ENCODE measurements at places on chromosomes 16 and 17.

- no peak for DNase-seq
Observed at GRCh38 chr17:16439811-16440351, 24.5 kb downstream of the TRPV2 start.

- no peak for DNase-seq
Observed at GRCh38 chr17:73639932-73640331, 4.3 kb downstream of the SDK2 start.

DNA sequence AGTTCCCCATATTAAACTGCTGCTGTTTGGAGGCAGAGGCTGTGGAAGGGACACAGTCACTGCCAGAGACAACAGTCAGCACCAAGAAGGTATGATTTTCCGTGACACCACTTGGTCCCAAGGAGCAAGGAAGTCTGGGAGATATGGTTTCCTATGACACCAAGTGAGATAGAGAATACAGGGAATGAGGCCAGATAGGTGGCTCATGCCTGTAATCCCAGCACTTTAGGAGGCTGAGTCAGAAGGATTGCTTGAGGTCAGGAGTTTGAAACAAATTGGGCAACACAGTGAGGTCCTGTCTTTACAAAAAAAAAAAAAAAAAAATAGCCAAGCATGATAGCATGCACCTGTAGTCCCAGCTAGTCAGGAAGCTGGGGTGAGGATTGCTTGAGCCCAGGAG lies 90.8 kb downstream of the ABCC12 start:
- DNase-seq, result peak; percentile 78

DNA sequence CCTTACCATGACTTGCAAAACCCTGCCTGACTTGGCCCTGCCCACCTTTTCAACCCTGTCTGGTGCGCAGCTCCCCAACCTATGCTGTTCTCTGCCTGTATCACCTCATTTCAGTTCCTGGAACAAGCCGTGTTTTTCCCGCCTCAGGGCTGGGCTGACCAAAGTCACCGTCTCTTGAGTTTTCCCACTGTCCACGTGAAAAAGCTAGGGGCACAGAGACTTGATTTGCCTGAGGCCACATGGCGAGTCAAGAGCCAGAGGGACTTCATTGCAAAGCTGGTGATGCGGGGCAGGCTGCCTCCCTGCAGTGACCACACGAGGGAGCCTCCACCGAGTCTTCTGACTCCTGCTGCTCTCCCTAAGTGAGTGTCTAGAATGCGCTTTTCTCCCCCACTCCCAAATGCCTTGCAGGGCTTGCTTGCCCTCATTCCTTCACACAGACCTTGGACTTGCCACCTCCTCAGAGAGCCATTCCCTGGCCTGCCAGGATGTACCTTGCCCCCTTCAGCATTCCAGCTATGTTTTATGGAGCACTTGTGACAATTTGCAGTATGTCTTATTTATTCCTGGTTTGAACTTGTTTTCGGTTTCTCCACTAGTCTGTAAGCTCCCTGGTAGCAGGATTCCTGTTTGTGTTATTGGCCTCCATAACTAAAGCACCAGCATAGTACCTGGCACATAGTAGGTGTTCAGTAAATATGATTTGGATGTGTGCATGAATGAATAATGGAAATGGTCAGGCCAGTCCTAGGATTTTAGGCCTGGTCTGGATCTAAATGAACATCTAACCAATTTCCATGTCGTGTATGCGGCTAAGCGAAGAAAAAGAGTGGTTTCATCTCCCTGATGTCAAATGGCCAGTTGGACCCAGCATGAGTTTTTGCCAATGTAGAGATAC lies 252.3 kb downstream of the SNX29 start:
- peak; percentile 67 for DNase-seq

- DNase-seq, result peak; percentile 26
Observed at GRCh38 chr17:33436321-33436720, 143.2 kb upstream of the ASIC2 start.

DNA sequence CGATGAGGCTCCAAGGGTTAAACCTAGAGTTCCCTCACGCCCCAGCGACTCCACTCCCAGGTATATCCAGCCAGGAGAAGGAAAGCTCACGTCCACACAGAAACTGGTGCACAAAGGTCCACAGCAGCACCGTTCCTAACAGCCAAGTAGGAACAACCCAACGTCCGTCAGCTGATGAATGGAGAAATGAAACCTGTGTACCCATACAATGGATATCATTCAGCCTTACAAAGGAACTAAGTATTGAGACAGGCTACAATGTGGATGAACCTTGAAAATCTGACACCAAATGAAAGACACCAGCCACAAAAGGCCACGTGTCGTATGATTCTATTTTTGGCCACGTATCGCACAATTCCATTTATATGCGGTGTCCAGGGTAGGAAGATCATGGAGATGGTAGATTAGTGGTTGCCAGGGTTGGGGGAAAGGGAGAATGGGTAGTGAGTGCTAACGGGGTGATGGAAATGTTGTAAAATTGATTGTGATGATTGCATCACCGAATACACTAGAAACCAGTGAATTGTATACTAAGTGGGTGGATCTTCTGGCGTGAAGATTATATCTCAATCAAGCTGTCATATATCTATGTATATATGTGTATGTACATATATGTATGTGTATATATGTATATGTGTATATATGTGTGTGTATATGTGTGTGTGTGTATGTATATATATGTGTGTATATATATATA lies 30.1 kb downstream of the NLRC3 start:
- no peak for DNase-seq

- no peak for DNase-seq
Observed at GRCh38 chr17:51200295-51200694, 34.1 kb downstream of the NME2 start.

DNA sequence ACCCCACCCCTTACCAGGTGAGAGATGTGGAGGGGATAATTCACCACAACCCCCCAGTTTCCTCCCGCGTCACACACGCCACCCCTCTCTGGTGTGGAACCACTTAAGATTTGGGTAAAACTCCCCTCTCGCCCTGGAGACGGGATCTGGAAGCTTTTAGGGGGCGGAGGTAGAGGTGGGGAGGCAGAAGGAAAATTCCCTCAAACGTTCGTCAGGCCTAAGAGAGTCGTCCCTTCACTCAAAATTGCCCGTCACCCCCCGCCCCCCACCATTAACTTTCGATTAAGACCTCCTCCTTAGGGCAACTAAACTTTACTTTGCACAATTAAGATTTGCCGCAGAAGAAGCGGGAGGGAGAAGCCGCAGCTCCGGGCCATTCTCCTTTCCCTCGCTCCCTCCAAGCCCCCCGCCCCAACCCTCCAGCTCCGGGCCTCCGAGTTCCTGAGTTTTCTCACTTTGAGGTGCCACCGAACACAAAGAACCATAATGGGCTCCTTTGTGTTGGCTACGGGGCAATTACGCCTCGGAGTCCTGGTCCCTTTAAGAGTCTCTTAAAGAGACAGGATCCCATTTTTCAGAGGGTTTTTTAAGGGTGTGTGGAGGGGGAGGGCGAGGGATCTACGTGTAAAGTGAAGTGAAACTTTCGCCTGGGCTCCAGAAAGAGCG lies 985 bp upstream of the FZD2 start:
- DNase-seq, result peak; percentile 70

- DNase-seq, result peak; percentile 37
Observed at GRCh38 chr16:23026784-23027362, 122.4 kb downstream of the USP31 start.

- no peak for DNase-seq
Observed at GRCh38 chr16:85622683-85623082, 9.6 kb downstream of the GSE1 start.

GRCh38 chr17:44273607-44274006 lies 5.7 kb upstream of the SLC4A1 start:
- DNase-seq, result no peak

- peak; percentile 1 for DNase-seq
Observed at GRCh38 chr17:5467416-5467815, 1.4 kb downstream of the DHX33 start.

DNA sequence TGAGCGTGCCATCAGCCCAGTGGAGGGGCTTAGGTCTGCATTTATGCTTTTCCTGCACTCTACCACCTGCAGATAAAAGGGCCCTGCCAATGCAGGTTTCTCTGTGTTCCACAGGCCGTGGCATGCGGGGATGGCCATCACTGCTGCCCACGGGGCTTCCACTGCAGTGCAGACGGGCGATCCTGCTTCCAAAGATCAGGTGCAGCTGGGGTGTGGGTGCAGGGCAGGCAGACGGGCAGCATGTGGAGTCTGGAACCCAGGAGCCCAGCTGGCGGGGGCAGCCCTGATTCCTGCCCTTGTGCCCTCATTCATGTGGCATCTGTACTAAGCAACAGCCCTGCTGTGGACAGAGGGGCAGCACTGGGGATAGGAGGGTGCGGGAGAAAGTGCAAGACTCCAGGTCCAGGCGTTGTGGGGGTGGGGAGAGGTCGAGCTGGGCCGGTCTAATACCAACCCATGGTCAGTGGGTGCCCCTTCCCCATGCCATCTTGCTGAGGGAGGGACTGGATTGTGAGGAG lies 4.5 kb downstream of the GRN start:
- DNase-seq, result no peak

GRCh38 chr16:56119133-56119532 lies 72.2 kb upstream of the GNAO1 start:
- no peak for DNase-seq

DNA sequence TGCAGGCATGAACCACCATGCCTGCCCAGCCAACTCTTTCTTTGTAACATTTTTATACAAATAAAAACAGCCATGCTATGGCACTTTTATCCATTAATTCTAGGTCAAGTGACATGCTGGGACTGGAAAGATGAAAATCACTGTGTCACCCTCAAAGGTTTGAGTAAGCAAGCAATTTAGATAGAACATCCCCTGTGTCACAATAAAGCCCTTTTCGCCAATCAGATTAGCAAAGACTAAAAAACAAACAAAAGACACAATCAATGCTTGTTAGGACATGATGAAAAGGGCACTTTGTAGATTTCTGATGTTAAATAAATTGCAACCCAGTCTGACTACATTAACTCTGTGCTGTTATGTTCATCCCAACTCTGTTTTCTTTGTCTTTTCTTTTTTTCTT lies 26.4 kb downstream of the CHP2 start:
- DNase-seq, result no peak

- DNase-seq, result no peak
Observed at GRCh38 chr17:28575126-28575795, 1.4 kb downstream of the ALDOC start.

DNA sequence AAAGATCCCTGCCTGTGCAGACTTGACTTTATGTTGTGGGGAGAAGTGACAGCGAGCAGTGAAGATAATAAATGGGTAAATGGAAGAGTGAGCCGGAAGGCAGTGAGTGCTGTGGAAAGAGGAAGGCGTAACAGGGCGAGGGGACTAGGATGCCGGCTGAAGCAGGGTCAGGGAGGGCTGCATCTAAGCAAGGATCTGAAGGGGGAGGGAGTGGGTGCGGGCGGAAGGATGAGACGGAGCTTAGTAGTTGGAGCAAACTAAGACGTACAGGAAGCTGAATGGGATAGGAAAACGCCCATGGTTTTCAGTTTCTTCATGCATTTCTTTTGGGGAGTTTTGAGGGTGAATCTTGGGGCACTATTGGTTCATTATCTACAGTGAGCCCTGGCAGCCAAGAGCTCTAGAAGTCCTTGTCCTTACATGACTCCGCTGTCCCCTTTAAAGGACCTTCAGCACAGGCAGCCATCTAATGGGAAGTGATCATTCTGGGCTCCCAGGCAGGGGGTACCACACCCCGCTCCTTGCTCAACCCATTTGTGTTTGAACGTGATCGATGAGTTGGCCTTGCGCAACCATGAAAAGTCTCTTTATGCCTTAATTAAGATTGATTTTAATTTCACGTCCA lies 10.4 kb upstream of the NAT9 start:
- DNase-seq, result no peak

GRCh38 chr16:57694725-57695679 lies at the start of gene DRC7:
Gene DRC7, plus strand, starts transcription at chr16:57694806. Its CDS starts 3,144 bp downstream, at chr16:57697950.
- DNase-seq, result peak; percentile 69

- DNase-seq, result no peak
Observed at GRCh38 chr17:40553694-40554534, 11.4 kb downstream of the CCR7 start.

- DNase-seq, result no peak
Observed at GRCh38 chr17:35605678-35606077, 18.6 kb downstream of the AP2B1 start.

DNA sequence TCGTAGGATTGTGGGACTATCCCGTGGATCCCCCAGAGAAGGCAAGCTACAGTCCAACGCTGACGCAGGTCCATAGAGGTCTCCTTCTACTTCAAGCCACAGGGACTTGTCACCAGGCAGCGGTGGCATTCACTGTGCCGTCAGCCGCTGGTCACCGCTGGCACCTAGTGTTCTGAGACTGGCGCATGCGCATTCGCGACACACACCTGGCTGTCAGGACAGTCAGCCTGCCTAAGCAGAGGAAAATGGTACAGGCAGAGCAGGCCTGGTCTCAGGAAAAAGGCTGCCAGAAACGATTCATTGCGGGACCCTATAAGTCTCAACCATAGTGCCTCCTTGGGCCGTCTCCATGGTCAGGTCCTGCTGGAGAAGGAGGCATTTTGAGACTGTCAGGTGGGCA lies 138.0 kb upstream of the WSB1 start:
- DNase-seq, result no peak

GRCh38 chr16:3158510-3159314 lies 23.9 kb downstream of the ZNF213 start:
- DNase-seq, result peak; percentile 92

DNA sequence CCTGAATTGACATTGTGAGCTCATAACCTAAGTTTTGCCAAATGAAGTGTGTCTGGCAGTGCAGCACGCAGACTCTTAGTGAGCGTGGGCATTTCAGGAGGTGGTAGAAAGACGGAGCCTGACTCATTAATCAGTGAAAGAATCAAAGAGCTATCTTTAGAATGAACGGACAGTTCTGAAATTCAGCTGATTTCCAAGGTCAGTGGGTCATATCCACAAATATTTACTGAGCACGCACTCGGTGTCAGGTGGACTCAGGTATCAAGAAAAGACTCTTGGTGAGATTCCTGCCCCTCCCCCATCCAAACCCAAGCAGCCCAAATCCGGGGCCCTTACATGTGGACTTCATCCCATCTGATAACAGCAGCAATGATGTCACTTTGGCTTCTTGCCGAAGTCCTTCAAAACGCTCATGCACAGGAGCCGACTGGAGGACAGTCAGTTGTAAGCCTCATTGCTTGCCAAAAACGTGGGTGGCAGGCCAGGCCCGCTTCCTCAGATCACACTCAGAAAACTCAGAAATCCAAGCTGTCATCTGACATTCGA lies 185.8 kb downstream of the HS3ST3A1 start:
- peak; percentile 96 for DNase-seq

DNA sequence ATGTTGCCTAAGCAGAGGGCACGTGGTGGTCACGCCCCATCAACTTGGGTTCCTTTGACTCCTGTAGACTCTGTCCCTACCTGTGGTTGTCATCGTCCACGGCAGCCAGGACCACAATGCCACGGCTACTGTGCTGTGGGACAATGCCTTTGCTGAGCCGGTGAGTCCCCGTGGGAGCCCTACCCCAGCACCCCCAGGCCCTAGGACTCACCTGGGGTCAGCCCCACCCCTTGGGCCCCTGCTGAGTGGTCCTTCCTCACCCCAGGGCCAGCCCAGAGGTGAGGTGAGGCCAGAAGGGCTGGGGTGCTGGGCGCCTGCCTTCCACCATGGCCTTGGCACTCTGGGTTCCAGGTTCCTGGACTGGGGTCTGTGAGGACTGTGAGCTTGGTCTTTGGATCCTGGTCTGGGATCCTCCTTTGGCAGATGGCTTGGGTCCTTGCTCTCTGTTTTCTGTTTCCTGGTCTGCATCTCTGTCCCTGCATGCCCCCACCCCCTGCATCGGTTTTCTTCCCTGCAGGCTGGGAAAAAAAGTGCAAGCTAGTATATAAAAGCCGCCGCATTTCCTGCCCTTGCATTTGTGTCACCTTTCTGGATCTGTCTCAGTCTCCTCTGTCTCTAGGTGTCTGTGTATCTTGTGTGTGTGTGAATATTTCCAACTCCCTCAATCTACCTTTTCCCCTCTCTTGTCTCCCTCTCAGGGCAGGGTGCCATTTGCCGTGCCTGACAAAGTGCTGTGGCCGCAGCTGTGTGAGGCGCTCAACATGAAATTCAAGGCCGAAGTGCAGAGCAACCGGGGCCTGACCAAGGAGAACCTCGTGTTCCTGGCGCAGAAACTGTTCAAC lies 17.5 kb downstream of the STAT5A start:
- DNase-seq, result no peak
